Esophagus muscularis mucosa (tissue), 4 donors: ENCODE measurements at places on chromosomes 12 and 14.

GRCh38 chr12:91743704-91744321 lies 401.8 kb downstream of the BTG1 start:
- no peak for DNase-seq

- no peak for DNase-seq
Measured at GRCh38 chr12:20269337-20270067, 98.8 kb upstream of the PDE3A start.

DNA sequence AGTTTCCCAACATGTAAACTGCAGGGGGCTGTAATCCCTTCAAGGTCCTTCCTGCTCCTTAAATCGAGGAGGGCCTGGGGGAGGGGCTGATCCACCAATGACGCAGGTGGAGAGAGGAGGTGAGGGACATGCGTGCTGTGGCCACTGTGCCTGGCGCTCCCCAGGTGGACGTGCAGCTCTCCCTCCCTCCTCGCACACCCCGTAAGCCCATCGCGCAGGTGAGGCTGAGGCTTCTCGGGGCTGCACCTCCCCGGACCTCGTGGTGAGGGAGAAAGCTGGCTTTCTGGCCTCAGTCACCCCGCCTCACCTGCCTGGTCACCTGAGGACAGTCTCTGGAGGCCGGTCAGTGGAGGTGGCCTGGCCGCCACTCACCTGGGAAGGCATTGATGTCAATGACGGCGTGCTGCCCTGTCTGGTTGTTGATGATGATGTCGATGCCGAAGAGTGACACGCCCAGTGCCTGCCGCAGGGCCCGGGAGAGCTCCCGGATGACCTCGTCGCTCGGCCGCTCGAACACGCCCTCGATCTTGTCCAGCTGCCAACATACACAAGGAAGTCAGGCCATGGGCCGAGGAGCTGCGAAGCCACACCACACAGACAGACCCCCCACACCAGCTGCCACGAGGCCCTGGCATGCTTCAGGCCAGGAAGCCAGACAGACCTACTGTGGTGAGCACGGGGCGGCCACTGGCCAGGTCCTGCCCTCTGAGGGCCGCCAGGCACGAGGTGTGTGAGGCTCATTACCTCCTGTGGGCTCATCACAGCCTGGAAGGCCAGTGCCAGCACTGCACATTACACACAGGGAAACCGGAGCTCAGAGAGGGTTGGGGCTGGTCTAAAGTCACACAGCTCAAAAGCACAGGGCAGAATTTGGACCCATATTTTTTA lies 23.3 kb downstream of the CHGA start:
- no peak for DNase-seq

GRCh38 chr14:67480011-67480410 lies 8.5 kb downstream of the TMEM229B start:
- no peak for DNase-seq

GRCh38 chr12:104959335-104959841 lies 1.3 kb upstream of the SLC41A2 start:
- no peak for DNase-seq

DNA sequence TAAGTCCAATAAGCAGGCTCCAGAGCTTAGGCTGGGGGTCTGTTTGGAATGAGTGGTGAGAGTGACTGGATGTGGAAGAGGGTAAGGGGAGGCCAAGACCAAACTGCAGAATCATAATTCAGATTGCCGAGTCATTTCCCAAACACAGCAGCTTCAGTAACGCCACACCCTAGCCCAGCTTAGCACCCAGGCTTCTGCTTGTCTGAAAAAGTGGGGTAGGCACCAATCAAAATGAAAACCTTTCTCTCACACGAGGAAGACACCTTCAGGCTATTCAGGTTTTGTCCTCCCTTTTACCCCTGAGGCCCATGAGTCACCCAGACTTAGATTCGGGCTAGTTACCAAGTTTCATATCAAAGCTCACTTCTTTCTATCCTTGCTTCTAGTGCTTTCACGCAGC lies 306.1 kb downstream of the DAD1 start:
- no peak for DNase-seq

- DNase-seq: no peak
Measured at GRCh38 chr14:65034021-65034420, 47.3 kb downstream of the FNTB start.

DNA sequence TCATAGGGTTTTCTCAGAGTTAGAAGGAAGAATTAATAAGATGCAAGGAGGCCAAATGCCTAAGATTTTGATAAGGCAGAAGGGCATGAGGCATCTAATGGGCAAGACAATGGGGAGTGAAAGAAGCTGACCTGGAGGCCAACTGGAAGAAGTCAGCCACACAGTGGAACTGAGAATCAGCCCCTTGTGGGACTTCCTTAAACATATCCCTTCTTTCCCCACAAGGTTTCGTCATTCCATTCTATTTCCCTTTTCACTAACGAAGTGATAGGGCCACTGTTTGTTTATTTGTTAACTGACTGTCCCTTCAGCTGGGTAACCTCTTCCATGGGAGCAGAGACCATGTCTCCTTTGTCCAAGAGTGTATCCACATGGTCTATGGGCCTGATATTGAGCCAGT lies 86.2 kb downstream of the HELB start:
- no peak for DNase-seq

DNA sequence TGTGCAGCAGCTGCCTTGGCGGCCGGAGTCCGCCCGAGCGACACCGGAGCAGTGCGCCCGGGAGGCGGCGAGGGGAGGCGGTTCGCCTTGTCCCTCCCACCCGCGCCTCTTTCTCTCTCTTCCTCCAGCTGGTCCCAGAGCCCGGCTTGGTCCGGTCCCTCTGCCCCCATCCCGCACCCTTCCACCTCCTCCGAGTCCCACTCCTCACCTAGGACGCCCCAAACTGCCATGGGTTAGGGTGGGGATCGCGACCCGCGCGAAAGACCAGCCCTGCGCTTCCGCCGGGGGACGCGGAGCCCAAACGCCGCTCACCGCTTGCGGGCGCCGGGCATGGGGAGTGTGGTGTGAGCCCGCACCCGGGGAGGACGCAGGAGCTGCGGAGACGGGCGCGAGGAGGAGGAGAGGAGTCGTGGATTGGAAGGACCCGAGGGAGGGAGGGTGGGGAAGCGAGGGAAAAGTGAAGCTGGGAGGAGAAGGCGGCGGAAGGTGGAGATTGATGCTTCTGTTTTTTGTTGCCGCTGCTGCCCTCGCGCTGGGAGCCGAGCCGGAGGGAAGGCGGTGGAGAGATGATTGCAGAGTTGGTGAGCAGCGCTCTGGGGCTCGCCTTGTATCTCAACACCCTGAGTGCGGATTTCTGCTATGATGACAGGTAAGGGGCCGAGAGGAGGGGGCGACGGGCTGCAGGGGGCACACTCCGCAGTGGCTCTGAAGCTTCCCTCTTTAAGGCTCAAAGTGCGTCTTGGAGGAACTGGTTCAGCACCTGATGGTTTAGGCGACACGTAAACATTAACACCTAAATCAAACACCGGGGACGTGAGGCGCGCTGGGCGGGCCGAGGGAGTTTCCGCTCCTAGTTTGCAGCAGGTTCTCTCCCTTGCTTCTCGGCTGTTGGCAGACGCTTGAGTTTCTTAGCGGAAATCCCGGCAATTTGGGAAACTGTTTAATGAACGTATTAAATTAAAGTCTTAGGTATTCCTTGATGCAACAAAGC lies 610 bp downstream of the TMTC2 start:
- DNase-seq: no peak

- DNase-seq: no peak
Measured at GRCh38 chr12:8629486-8630033, 16.9 kb upstream of the AICDA start.

GRCh38 chr14:84435820-84436324 lies 1094.1 kb upstream of the FLRT2 start:
- no peak for DNase-seq

GRCh38 chr14:35600253-35600652 lies 66.3 kb downstream of the INSM2 start:
- DNase-seq: no peak

- no peak for DNase-seq
Measured at GRCh38 chr12:38883629-38884134, 21.7 kb downstream of the CPNE8 start.

DNA sequence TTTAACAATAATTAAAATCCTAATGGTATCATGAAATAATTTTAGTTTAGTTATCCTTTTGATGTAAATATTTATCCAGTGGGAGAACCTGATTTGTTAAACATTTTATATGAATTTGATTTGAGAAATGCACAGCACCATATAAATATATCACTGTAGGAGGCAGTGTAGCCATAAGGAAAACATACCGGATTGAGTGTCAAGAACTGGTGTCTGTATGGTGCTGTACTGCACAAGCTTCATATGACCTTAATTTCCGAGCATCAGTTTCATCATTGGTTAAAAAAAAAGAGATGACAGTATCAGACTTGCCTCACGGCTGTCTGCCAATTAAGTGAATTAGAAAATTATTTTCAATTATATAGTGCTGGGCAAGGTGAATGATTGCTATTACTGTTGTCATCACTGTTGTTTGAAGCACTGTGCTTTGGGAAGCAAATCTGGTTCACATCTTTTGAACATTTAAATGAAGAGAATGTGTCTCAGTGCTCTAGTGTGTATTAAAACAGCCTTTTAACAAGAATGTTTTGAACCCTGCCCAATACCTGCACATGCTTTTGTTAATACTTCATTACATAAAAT lies 72.1 kb downstream of the TMTC2 start:
- DNase-seq: no peak

DNA sequence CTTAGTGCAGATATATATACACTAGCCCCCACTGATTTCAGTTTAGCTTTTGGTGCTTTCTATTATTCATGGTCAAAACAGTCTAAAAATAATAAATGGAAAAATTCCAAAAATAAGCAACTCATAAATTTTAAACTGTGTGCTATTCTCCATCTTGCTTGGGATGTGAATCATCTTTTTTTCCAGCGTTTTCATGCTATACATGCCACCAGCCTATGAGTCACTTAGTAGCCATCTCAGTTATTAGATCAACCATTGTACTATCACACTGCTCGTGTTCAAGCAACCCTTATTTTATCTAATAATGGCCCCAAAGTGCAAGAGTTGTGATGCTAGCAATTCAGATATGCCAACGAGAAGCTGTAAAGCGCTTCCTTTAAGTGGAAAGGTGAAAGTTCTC lies 73.9 kb upstream of the KRR1 start:
- no peak for DNase-seq

- DNase-seq: no peak
Measured at GRCh38 chr12:2641207-2641606, 153.6 kb upstream of the FKBP4 start.

DNA sequence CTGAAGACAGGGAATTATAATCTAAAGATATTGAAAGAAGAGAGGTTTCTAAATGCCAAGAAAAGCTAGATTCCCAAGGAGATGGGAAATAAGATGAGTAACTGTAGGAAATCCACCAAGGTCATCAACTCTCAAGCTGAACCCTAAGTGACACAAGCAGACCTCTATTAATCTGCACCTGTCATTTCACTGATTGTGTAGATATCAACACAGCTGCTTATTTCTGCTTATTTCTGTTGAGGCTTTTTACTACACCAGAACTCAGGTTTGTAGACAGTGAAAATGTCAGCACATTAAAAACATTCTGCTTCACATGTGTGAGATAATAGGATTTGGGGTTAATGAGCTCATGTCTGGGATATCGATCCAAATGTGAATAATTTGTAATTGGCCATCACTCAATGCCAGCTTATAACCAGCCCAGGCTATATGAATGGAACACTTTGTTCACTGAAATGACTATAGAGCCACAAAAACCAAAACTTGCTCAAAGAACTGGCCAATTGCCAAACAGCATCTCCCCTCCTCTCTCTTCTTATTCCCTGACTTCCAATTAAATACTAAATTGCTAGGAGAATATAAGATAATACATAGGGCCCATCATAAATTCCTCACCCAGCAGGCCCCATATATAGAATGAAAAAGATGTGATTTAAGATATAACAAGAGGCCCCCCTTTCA lies 188.7 kb upstream of the ARID2 start:
- DNase-seq: no peak

DNA sequence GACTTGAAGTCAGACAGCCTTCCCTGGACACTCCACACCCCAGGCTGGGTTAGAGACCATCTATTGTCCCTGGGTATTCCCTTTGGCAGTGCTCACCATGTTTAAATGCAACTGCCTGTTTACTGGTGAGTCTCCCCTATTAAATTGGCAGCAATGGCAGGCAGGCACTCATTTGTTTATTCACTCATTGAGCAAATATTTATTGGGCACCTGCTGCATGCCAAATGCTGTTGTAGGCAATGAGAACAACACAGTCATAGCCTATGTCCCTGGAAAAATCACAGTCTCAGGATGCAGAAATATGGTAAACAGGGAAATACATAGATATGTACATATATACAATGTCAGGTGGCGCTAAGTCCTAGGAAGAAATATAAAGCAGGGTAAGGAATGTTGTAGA lies 212.8 kb downstream of the SUDS3 start:
- DNase-seq: no peak

- no peak for DNase-seq
Measured at GRCh38 chr12:116213014-116213413, 64.5 kb downstream of the MED13L start.

DNA sequence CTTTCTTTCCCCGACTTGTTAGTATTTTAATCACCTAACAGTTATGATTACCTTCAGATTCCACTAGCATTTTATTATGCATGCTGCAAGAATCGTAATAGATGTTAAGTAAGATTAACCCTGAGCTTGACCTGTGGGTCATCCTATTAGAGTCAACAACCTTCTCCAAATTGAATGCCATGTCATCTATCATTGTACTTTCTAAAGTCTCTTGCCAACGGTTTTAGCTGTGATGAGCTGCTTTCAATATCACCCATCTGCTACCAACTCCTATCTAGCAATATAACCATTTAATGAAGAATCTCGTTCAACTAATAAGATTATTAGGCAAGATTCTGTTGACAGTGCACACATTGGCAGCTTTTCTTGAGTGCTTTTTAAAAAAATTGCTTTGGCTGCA lies 33.7 kb downstream of the DACT1 start:
- no peak for DNase-seq

- DNase-seq: no peak
Measured at GRCh38 chr14:91264151-91265150, 19.9 kb upstream of the GPR68 start.

DNA sequence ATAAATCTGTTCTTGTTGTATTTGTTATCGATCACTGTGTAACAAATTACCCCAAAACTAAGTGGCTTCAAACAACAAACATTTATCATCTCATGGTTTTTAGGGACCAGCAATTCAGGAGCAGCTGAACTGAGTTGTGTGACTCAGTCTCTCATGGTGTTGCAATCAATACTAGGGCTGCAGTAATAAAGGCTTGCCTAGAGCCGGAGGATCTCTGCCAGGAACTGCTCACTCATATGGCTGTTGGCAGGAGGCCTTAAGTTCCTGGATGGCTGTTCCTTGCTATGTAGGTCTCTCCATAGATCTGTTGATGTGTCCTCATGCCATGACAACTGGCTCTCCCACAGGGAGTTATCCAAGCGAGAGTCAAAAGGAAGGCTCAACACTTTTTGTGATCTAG lies 3.8 kb upstream of the PSMC6 start:
- no peak for DNase-seq

GRCh38 chr12:40207551-40207950 lies 17.2 kb upstream of the LRRK2 start:
- DNase-seq: no peak
